ENCODE measurements at places on chromosomes 12 and 14.
A peak's percentile ranks its signal among the peaks of the same experiment; 100 is the strongest.

- no peak for DNase-seq
Observed at GRCh38 chr12:99976762-99977161, 8.0 kb downstream of the ANKS1B start.

- DNase-seq = no peak
Observed at GRCh38 chr12:12405882-12406281, 49.0 kb downstream of the BORCS5 start.

DNA sequence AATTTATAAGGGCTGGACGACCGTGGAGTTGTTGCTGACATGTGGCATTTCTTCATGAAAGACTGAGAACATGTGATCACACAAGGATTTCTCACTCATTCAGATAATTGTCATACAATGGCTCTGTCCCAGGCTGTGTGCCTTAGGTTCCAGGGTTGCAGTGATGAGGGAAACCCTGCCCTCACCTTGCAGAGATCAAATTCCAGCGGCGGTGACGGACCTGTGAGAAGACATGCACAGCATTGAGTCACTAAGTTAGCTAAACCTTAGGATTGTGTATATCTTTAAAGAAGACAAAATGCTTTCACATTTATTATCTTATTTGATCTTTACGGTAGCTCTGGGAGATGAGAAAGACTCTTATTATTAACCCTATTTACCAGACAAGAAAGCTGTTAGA, 1029.1 kb downstream of the BCL11B start:
- no peak for DNase-seq

DNA sequence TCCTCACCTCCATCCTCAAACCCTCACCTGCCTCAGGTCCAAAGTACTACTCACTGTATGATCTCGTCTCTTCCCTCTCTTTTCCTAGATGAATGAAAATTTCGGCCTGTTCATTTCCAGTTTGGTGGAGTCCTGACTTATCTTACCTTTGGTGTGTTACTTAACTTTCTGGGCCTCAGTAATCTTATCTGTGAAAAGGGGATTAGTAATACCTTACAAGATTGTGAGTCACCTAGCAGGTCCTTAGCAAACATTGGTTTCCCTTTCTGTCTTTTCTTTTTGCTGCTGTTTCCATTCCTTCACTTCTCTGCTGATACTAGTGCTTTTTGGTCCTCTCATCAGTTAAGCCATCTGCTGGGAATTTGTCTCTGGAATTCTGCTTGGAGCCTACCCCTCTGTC, 52.8 kb downstream of the AKAP6 start:
- no peak for DNase-seq

- no peak for DNase-seq
Observed at GRCh38 chr12:93750056-93750455, 72.9 kb downstream of the CRADD start.

GRCh38 chr14:95460647-95461478, 55.6 kb downstream of the SYNE3 start:
- peak; percentile 61 for DNase-seq

- DNase-seq = no peak
Observed at GRCh38 chr12:113285679-113286610, 49.0 kb downstream of the SLC8B1 start.

GRCh38 chr14:75513911-75514672, 8.2 kb upstream of the BATF start:
- no peak for DNase-seq

- no peak for DNase-seq
Observed at GRCh38 chr12:40697566-40698259, 5.5 kb downstream of the CNTN1 start.

DNA sequence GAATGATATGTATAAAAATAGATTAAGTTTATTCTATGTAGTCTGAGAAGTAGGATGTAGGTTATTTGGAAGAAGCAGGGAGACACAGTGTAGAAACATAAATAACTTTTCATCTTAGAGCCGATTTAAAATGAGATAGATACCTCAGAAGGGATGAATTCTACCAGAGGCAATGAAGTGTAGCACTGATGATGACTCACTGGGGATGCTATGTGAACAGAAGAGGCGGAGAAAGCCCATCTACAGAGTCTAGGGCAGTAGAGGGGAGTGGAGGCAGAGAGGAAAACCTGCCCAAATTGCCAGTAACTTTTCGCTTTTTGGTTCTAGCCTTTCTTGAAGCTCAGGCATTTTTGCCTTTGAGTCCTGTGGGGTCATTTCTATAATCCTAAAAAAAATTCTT, 451.8 kb downstream of the ATP23 start:
- DNase-seq = no peak

DNA sequence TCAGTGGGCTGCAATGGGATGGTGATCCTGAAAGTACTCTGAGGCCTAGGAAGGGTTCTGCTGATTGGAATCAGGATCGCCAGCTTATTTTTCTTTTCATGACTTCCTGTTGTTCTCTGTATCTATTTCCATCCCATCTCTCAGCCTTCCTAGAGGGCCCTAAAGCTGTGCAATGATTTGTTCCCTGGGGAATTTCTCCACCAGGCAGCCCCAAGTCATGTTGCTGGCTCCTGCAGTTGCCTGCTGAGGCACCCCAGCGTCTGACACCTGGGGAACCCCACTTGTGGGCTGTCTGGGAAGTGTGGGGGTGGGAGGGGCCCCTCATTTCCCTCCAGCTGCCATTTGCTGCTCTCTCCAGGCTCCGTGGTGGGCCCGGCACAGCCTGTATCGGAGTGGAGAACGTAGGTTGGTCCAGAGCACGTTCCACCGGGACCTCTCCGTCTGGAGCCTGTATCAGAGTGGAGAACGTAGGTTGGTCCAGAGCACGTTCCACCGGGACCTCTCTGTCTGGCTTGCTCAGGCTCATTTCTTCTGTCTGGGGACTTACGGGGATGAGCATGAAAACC, 138.3 kb downstream of the TSPAN9 start:
- DNase-seq = no peak

- no peak for DNase-seq
Observed at GRCh38 chr12:89575374-89575773, 49.5 kb upstream of the POC1B start.

DNA sequence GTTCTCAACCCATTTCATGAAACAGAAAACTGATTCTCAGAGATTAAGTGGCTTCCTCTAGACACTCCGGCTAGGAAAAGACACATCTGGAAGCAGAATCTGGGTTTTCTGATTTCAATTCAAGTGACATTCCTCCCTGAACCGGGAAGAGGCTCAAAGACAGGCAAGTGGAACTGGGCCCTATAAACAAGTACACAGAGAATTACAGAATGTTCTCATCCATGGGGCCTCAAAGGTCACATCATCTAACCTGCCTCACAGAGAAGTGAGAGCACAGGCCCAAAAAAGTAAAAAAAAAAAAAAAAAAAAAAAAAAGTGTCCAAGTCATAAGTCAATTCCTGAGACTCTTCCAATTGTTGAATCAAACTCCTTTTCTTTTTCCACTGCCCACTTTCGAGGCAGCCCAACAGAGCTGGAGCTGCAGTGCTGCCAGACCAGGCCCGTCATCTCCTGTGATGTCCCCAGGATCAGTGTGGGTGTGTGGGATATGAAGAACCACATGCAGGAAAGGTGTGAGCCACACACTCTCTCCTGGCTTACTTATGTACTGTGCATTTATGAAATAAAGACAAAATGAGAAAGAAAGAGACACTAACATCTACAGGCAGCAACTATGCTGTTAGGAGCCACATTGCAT, 2.8 kb upstream of the KRT1 start:
- no peak for DNase-seq

GRCh38 chr12:109542014-109542413, 31.3 kb downstream of the MMAB start:
- DNase-seq = no peak

- DNase-seq = no peak
Observed at GRCh38 chr12:40170593-40170992, 54.2 kb upstream of the LRRK2 start.

DNA sequence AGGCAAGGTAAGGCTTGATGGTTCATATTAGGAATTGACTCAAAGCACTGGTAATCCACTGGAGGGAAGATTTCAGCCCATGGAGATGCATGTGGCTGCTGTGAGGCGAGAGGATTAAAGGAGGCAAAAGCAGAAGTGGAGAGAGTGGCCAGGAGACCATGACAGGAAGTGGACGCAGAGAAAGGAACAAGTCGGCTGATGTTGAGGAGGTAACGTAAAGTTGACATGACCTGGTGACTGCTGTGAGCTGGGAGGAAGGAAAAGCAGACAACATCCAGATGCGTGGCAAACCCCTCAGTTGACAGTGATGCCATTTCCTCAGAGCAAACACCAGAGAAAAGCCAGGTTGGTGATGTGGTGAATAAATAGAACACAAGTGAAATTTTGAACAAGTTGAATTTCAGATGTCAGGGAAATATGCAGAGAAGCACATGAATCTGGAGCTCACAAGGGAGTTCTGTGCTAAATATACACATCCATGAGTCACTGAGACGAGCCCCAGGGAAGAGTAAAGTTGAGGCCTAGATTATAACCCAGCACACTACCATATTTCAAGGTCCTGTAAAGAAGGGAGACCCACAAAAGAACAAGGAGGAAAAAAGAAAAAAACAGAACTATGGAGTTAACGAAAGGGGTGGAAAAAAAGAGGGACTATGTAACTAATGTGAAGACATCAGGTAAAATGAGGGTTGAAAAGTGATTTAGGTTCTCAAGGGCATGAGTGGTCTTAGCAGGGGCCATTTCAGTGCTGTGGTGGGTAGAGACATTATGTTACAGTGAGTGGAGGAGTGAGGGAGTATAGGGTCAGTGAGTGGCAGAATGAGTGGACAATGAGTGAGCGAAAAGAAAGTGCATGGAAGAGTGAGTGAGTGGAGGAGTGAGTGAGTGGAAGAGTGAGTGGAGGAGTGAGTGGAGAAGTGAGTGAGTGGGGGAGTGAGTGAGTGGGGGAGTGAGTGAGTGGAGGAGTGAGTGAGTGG, 61.6 kb upstream of the GZMB start:
- DNase-seq = no peak

GRCh38 chr14:104221636-104222369, 83.4 kb downstream of the KIF26A start:
- peak; percentile 19 for DNase-seq

GRCh38 chr14:33273978-33274377, 335.3 kb downstream of the NPAS3 start:
- no peak for DNase-seq

DNA sequence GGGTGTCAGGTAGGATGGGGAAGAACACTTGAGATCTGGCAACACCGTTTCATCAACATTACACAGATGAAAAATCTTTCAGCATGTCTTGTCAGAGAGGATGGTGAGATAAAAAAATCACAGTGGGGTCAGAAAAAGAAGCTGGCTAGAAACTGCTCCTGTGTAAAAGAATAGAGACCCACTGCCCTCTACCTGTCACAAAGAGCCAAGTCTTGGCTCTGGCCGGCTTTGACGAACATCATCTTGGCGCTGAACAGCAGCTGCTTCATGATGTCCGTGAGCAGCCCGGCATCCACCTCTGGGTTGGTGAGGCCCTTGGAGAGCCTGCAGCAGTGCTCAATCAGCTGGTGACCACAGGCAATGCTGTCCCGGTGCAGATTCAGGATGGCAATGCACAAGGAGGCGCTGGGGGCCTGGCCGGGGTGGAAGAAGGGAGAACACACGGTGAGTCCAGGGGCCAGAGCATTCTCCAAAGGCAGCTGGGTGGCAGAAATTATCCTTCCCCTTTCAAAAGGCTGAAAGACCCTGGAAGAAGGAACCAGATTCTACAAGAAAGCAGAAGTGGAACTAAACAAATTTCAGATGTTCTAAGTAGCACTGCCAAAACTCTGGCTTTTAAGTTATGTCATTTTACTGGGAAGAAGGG, 50.2 kb downstream of the ZFYVE26 start:
- no peak for DNase-seq

DNA sequence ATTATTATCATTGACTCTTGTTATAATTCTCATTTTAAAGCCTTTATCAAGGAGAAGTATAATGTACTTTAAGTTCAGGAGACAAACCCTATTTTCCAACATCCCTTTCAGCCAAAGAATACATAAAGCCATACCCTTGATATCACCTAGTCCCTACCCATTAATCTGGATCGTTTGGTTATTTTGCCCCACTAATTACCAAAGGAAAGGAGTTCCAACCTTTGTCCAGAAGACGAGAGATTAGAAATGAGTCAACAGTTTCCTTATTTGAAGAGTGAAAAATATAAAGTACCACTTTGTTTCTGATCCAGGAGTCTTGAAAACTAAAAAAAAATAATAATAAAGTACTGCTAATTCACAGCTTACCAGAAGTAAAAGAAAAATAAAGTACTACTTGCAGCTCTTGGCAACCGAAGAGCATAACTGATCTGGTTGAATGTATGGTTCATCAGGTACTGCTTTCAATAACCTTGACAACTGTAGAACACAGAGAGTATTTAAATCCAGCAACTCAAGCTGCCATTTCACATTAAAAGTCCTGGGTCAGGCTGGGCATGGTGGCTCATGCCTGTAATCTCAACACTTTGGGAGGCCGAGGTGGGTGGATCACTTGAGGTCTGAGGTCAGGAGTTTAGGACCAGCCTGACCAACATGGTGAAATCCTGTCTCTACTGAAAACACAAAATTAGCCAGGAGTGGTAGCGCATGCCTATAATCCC, 33.7 kb downstream of the LIMA1 start:
- DNase-seq = no peak

DNA sequence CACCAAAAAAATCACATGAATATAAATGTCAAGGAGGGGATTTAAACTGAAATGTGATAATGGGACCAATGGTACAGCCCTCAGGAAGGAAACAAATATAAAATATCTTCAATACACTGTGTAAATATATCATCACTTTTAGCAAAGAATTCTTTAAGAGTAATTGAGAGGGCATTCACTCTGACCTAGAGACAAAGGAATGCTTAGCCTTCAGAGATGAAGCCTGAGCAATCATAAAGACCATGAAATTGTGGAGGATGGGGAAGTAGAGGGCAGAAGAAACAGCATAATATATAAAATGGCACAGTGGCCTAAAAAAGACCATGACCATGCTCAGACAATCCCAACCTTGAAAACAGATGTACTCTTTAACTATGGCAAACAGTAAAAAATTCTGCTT, 20.4 kb downstream of the YAF2 start:
- no peak for DNase-seq

- DNase-seq = no peak
Observed at GRCh38 chr14:21248739-21249411, 20.4 kb downstream of the HNRNPC start.

- no peak for DNase-seq
Observed at GRCh38 chr14:61950340-61950739, 188.1 kb downstream of the SNAPC1 start.

- DNase-seq = peak; percentile 46
Observed at GRCh38 chr14:94660306-94660946, 48.2 kb downstream of the SERPINA3 start.

DNA sequence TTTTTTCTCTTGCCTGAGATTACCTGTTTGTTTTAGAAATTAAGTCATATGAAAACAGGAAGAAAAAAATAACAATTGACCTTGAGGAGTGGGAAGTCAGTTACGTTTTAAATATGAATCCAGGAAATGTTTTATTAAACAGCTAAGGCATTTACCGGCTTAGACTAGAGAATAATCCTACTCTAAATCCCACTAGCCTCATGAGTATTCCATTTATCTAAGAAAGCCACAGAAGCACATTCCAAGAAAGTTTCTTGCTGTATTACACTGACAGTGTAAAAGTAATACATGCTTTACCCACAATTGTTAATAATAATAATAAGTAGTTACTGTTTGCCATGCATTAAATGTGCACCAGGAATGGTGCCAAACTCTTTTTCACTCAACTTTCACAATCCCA, 90.9 kb downstream of the BMP4 start:
- no peak for DNase-seq
